ENCODE measurements at places on chromosomes 16 and 17. TPM values are rescaled to one million over a fixed set of nuclear protein-coding genes. Genes with fewer than 3 reads are reported as not detected.

The ZDHHC1 gene
- 6.9 TPM for polyA plus RNA-seq

The UBN1 gene
- polyA plus RNA-seq = 38.2 TPM

The DUSP3 gene
- polyA plus RNA-seq = 68.7 TPM

- peak; percentile 44 for DNase-seq
Observed at GRCh38 chr16:70770626-70771552, 30.1 kb downstream of the VAC14 start.

DNA sequence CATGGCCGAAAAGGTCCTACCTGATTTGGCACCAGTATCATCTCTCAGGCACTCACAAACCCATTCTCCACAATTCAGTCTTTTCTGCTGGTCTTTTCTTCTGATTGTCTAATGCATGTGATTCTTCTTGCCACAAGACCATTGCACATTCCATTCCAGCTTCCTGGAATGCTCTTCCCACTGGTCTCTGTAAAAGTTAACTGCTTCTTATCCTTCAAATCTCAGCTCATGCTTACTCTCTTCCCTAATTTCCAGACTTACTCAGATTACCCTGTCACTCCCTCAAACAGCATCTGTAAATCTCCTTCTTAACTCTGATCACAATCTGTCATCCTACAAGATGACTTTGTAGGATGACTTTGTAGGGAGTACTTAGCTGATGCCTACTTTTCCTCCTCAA lies 320.2 kb downstream of the MAP2K6 start:
- DNase-seq = no peak

- no peak for DNase-seq
Observed at GRCh38 chr16:47060596-47060995, 83.1 kb downstream of the NETO2 start.

GRCh38 chr17:77735081-77735565 lies 223.4 kb upstream of the TNRC6C start:
- DNase-seq = peak; percentile 19

GRCh38 chr17:81599719-81600486 lies 37.0 kb downstream of the NPLOC4 start:
- DNase-seq = no peak

DNA sequence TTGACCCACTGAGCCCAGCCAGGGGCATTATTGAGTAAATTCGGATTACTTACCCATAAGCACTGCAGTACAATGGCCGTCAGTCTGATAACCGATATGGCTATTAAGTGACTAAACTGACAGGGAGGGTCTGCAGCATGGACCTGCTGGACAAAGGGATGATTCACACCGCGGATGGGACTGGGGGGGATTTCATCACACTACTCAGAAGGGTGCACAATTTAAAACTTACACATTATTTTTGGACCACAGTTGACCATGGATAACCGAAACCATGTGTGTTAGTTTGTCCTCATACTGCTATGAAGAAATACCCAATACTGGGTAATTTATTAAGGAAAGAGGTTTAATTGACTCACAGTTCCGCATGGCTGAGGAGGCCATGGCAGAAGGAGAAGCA lies 106.5 kb downstream of the ABCC6 start:
- DNase-seq = no peak

DNA sequence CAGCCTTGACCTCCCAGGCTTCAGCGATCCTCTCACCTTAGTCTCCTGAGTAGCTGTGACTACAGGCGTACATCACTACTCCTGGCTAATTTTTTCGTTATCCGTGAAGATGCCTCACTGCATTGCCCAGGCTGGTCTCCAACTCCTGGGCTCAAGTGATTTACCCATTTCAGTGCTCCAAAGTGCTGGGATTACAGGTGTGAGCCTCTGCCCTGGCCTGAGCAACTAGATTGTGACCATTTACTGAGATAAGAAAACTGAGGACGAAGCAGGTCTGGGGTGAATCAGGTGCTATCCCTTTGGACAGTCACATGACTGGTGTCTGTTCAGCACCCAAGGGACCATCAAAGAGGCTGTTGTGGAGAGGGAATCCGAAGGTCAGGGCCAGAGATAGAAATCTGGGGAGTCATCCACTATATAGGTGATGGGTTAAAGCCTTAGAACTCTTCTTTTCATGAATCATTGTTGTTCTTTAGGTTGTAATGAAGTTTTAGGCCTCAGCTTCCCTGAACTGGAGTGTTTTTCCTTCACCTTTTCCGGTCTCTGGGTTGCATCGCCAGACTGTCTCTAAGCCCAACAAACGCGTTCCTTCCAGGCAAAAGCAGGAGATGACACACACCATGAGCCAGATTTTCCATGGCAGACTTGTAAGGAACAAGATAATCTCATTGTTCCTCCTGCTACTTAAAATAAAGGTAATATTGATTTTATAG lies 62.5 kb downstream of the FTO start:
- DNase-seq = no peak

- no peak for DNase-seq
Observed at GRCh38 chr16:69564845-69565670, 708 bp upstream of the NFAT5 start.

GRCh38 chr17:27560668-27561067 lies 70.3 kb upstream of the LGALS9 start:
- no peak for DNase-seq

- DNase-seq = no peak
Observed at GRCh38 chr17:72336026-72336803, 215.4 kb downstream of the SOX9 start.

DNA sequence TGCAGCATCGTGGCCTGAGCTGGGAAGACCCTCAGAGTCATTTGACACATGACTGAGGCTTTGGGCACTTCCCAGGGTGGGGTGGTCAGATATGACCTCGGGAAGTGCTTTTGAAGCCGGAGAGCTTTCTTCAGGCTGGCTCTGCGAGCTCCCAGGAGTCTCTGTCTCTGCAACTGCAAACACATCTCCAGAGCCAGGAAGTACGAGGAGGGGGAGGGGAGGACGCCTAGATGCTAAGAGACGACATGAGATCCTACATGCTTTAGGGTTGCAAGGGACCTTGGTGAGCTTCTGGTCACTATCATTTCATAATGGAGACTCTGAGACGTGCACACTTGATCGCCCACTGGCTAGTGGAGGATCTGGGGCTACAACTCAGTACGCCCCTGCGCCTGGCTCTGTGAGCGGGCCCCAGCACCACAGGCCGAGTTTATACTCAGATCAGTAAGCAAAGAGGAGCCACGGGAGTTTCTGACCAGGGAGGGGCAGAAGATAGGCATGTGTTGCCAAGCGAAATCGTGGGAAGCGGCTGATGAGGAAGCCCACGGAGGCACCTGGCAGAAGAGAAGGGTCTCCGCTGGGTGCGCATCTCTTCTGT lies 527 bp upstream of the MGAT5B start:
- no peak for DNase-seq

Data from large intestine (tissue), 12 donors.